ENCODE measurements at places on chromosomes 12 and 14.

GRCh38 chr14:98099527-98099926 lies 1172.5 kb downstream of the BCL11B start:
- no peak for DNase-seq

GRCh38 chr14:63795532-63795931 lies 57.3 kb upstream of the SYNE2 start:
- DNase-seq = no peak

GRCh38 chr12:114691196-114691595 lies 7.2 kb upstream of the TBX3 start:
- no peak for DNase-seq

GRCh38 chr14:76550534-76550933 lies 174.6 kb downstream of the ESRRB start:
- no peak for DNase-seq

DNA sequence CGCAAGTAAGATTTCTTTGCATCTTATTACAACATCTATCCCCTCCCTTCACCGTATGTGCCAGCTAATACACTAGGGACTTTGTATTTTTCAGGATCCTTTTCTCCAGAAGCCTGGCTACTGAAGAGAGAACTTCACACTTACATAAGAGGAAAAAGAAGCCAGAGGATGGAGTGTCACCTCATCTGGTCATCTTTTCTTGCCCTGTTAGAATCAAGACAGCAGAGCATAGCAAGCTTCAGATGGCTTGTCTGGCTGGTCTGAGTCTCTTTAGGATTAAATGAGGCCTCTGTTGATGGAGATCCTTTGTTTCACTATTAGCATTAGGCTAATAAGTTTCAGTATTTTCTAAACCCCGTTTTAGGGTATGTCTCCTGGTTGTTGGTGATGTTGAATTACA lies 14.4 kb upstream of the AACS start:
- DNase-seq = no peak

- no peak for DNase-seq
These were observed 5.4 kb upstream of the KIF26A start for GRCh38 chr14:104132981-104133380.

- DNase-seq = no peak
These were observed 346.1 kb downstream of the RGS6 start for GRCh38 chr14:72278316-72278715.
